ENCODE measurements at places on chromosomes 16 and 17. TPM values are rescaled to one million over a fixed set of nuclear protein-coding genes. Genes with fewer than 3 reads are reported as not detected.

DNA sequence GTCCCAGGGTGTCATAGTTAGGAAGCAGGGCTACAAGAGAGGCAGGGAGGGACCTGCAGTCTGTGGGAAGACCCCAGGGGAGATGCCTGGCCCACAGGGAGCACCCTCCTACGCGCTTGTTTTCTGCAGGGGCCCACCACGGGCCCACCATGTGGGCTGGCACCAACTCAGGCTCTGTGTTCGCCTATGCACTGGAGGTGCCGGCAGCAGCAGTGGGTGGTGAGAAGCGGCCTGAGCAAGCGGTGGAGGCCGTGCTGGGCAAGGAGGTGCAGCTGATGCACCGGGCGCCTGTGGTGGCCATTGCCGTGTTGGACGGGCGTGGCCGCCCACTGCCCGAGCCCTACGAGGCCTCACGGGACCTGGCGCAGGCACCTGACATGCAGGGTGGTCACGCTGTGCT is 15.0 kb downstream of the LLGL1 start:
- DNase-seq: no peak

DNA sequence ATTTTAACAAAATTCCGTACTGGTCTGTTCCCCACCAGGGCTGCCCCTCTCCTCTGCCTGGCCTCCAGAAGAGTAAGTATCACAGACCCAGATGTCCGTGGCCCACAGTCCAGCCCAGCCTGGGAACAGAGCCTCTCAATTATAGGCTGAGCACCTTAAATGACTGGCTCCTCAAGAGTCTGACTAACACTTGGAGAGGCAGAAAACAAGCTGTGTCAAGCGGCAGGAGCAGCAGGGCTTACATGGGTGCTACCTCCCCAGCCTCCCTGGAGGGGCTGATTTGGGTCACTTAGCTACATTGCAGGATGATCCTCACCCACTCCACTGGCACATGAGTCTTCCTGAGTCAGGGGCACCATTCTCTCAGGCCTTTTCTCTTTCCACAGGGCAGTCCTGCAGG is 209.7 kb downstream of the COPRS start:
- DNase-seq: no peak

GRCh38 chr17:51144266-51145022 is 8.9 kb upstream of the NME1 start:
- DNase-seq: no peak

GRCh38 chr16:2912330-2913199 is 834 bp downstream of the FLYWCH1 start:
- no peak for DNase-seq

DNA sequence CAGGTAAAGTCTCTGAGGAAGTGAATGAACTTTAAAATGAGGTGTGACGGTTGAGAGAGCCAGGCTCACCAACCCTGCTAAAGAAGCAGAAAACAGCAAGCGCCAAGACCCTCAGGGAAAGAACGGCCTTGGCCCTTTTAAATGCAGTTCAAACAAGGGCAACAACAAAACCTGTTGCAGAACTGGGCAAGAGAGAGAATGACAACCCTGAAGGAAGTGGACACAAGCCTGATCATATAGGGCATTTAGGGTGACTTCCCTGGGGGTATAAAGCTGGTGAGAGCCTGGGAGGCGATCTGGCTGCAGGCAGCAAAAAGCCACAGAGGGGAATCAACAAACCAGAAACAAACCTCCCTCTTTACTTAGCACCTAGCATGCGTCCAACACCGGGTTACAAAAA is 1.0 kb downstream of the CPPED1 start:
- no peak for DNase-seq

- DNase-seq: peak; percentile 48
Observed at GRCh38 chr17:68511254-68511670, 968 bp upstream of the PRKAR1A start.

DNA sequence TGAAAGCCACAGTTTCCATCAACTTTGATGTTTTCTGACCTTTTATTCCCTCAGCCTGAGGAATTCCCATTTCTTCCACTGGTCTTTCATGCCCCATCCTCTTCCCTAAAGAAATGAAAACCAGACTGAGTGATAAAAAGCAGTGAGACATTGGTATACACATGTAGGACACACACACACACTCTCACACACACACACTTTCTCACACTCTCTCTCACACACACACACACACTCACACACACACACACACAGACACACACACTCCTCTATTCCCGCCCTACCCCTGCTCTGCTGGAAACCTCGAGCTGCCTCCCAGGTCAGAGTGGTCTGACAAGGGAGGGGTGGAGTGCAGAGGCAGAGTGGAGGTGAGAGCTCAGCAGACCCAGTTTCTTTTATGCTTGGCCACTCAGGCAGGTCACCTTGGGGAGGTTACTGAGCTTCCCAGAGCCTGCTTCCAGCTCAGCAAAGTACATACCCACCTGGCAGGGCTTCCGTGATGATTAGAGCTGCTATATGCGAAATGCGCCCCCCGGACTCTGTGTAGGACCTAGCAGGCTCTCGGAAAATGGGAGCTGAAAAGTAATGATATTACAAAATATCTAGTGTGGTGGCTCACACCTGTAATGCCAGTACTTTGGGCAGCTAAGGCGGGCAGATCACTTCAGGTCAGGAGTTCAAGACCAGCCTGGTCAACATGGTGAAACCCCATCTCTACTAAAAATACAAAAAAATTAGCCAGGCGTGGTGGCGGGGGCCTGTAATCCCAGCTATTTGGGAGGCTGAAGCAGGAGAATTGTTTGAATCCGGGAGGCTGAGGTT is 30.7 kb downstream of the CCR7 start:
- DNase-seq: no peak

The ZNF213 gene
- total RNA-seq: 28.1 TPM

- DNase-seq: no peak
Observed at GRCh38 chr17:65797101-65797500, 235.7 kb upstream of the AXIN2 start.

DNA sequence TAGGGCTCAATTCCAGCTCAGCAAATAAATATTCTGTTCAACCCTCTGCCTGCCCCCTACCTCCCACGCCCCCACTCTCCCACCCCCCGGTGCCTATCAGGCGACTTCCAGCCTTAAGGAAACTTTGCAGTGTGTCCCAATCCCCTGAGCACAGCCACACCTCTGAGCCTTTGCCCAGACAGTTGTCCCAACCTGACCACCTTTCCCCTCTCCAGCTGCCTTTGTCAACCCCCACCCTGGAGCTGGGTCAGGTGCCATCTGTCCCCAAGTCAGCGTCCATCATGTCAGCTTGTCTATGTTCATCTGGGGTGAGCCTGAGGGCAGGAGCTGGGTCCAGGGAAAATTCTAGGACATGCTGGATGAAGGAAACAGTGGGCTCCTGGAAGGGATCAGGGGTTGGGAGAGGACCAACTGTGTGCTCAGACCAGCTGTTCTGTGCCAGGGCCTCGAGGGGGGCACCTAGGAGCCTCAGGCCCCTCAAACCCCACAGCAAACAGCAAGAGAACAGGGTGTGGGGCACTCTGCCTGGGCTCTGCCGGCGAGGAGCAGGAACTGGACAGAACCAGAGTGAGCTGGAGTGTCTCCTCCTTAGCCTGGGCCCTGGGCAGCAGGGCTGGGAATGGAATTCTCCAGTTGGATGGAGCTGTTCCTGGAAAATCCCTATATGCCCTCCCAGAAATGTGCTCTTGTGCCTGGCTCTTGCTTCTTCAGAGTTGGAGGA is 17.8 kb downstream of the CDH16 start:
- DNase-seq: no peak

DNA sequence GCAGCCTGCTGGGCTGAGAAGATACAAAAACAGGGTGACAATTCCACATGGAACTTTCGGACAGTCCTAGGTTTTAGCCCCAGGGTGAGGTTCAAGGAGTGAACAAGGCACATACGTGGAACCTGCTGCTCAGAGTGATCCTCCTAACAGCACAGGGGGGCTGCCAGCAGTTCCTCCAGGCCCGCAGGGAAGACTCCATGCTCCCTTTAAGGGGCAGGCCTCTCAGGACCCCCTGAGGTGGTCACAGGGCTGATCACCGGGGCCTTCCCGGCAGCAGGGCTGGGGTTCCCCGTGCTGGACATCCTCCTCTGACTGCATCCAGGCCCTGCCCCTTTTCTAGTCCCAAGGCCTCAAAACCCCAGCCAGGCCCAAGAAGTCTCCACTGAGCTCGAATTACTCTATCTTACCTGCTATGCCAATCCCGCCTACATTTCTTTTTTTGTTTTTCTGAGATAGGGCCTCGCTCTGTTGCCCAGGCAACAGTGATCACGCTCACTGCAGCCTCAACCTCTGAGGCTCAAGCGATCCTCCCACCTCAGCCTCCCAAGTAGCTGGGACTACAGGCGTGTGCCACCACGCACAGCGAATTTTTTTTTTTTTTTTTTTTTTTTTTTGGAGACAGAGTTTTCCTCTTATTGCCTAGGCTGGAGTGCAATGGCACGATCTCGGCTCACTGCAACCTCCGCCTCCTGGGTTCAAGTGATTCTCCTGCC is 10.4 kb downstream of the CANT1 start:
- DNase-seq: no peak

The GP1BA gene
- total RNA-seq: not detected

- no peak for DNase-seq
Observed at GRCh38 chr16:85571813-85572619, 41.1 kb upstream of the GSE1 start.

- peak; percentile 14 for DNase-seq
Observed at GRCh38 chr16:9567666-9568065, 476.2 kb downstream of the HAPSTR1 start.

- DNase-seq: no peak
Observed at GRCh38 chr17:9271989-9272388, 250.7 kb downstream of the NTN1 start.

GRCh38 chr17:57604771-57605674 is 140.1 kb downstream of the CCDC182 start:
- DNase-seq: no peak

DNA sequence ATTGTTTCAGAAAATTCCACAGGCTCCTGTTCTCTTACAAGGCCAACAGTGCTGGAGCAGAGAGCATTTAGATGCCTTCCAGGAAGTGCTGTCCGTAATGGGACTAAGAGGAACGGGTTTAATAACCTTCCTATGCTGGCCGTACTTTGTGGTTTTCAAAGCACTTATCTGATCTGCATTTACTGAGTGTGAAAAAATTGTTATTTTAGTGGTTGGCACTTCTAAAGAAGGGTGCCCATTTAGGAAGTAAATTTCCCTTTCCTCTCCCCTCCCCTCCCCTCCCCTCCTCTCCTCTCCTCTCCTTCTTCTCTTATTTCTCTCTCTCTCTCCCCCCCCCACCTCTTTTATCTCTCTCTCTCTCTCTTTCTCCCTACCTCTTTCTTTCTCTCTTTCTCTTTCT is 72.0 kb upstream of the DNAJA2 start:
- no peak for DNase-seq

GRCh38 chr17:78323826-78324390 is 36.0 kb downstream of the SOCS3 start:
- DNase-seq: no peak

- DNase-seq: no peak
Observed at GRCh38 chr16:80065541-80065940, 465.0 kb upstream of the MAF start.

The TOM1L1 gene
- 81.3 TPM for total RNA-seq

GRCh38 chr16:59210955-59211541 is 476.9 kb upstream of the GOT2 start:
- DNase-seq: peak; percentile 8

- no peak for DNase-seq
Observed at GRCh38 chr17:21475571-21475970, 99.4 kb downstream of the KCNJ12 start.

GRCh38 chr16:70160388-70160787 is 13.2 kb upstream of the CLEC18C start:
- peak; percentile 3 for DNase-seq

The PARD6A gene
- total RNA-seq: 3.4 TPM

DNA sequence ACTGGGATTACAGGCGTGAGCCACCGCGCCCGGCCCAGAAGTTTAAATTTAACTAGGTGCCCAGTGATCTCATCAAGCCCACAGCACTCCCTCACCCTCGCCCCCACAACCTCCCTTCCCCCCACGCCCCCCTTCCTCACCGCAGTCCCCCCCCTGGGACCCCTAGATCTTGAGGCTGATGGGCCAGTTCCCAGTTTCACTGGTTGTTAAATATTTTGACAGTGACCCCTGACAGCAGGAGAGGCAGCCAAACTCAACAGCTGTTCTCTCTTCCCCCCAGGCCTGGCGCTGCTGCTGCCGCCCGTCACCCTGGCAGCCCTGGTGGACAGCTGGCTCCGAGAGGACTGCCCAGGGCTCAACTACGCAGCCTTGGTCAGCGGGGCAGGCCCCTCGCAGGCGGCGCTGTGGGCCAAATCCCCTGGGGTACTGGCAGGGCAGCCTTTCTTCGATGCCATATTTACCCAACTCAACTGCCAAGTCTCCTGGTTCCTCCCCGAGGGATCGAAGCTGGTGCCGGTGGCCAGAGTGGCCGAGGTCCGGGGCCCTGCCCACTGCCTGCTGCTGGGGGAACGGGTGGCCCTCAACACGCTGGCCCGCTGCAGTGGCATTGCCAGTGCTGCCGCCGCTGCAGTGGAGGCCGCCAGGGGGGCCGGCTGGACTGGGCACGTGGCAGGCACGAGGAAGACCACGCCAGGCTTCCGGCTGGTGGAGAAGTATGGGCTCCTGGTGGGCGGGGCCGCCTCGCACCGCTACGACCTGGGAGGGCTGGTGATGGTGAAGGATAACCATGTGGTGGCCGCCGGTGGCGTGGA is 15.6 kb downstream of the QPRT start:
- no peak for DNase-seq

GRCh38 chr17:19309701-19310100 is 52.8 kb downstream of the B9D1 start:
- no peak for DNase-seq

All from prostate gland (tissue), 2 donors.